ENCODE measurements at places on chromosomes 1 and 21.
A peak's percentile ranks its signal among the peaks of the same experiment; 100 is the strongest.

DNA sequence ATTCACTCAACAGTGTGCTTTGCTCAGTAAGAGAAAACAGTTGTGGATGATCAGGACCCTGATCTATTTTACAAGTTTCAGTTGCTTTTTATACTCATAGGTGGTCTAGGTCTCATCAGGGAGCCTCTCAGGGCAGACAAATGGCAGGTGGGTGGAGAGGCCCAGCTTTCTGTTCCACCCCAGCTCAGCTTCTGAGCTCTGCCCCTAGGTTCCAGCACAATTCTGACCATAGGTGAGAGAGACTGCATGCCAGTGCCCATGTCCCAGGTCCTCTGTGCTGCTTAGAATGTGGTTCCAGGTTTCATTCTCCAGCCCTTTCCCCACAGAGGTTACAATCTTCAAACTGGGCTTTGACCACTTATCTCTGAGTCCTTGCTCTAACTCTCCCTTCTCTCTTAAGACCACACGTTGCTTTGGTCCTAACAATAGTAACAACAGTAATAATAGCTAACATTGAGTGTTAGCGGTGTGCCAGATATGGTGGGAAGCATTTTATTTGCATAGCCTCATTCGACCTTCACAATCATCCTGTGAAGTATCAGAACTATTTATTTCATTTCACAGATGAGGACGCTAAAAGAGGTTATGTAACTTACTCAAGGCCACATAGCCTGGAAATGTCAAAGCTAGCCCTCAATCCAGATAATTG is 19.6 kb upstream of the DUSP10 start:
- DNase-seq = peak; percentile 42

DNA sequence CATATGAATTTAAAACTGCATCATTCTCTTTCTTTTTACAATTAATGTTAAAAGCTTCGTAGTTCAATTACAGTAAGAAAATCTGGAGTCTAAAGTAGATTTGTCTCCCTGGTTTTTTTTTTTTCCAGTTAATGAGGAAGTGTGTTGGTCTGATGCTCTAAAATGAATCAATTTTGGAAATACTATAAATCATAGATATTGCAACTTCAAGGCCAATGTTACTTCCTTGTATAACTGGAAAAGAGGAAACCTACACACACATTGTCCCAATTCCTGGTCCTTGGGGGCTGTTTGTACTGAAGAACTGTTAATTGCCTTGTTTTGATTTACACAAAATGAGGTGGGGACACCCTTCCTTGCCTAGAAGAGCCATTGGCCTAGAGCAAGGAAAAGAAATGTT is 107.2 kb downstream of the RGS2 start:
- no peak for DNase-seq

DNA sequence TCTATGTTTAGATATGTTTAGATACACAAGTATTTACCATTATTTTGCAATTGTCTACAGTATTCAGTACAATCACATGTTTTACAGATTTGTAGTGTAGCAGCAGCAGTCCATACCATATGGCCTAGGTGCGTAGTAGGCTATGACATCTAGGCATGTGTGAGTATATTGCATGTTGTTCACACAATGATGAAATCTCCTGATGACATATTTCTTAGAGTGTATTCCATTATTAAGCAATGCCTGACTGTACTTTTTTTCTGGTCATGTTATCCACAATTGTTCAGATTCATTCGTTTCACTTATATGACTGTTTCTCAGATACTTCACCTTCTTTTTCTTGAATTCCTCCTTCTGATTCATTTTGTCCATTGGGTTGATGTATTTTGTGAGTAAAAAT is 9.9 kb upstream of the BACE2 start:
- DNase-seq = no peak

- DNase-seq = no peak
These were observed 8.9 kb downstream of the DCLRE1B start for GRCh38 chr1:113913887-113914664.

- DNase-seq = no peak
These were observed 37.8 kb upstream of the IRF2BP2 start for GRCh38 chr1:234647758-234648157.

DNA sequence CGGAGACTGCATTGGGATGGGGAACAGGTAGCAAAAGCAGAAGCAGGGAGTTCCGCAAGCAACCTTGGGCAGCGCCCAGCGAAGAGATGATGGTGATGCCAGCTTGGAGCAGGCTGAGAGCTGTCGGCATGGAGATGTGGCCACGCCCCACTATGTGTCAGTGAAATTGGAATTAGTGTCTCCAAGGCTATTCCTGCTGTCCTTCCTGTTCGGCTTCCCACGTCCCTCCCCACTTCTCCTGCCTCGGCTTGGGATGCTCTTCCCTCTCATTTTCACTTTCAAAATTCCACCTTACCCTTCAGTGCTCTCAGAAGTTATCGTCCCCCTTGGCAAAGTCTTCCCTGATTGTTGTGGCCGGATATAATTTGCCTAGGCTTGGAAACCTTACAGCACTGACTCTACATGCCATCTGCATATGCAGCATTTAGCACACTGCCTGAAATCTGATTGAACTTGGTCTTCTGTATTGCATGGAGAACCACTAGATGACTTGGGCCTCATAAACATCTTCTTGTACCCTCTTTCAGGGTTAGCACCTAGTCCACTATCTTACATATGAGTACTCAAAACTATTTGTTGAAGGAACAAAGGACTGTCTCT is 270.7 kb upstream of the RUNX1 start:
- no peak for DNase-seq

GRCh38 chr1:227929751-227930472 is 17.8 kb downstream of the WNT9A start:
- no peak for DNase-seq
